ENCODE measurements at places on chromosomes 2 and 18. TPM values are rescaled to one million over a fixed set of nuclear protein-coding genes. Genes with fewer than 3 reads are reported as not detected.

DNA sequence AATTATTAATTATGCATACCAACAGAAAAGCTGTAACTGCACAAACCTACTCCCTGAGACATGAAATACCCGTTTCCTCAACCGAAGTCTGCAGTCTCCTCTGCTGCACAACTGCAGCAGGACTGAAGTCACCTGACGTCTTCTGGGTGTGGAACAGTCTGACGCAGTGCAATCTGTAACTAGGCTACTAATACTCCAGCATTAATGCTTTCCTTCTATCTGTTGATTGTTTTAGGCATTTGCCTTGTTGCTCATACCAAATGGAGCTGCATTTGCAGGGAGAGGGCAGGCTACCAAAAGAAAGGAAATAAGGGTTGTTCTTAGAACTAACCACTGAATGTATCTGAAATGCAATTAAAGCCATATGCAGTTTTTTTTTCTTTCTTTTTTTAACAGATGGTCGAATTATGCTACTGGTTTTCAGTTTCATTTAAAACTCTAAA lies 40.1 kb downstream of the RTN4 start:
- DNase-seq: peak; percentile 46

GRCh38 chr18:31274931-31275330 lies 43.0 kb upstream of the DSG1 start:
- no peak for DNase-seq

DNA sequence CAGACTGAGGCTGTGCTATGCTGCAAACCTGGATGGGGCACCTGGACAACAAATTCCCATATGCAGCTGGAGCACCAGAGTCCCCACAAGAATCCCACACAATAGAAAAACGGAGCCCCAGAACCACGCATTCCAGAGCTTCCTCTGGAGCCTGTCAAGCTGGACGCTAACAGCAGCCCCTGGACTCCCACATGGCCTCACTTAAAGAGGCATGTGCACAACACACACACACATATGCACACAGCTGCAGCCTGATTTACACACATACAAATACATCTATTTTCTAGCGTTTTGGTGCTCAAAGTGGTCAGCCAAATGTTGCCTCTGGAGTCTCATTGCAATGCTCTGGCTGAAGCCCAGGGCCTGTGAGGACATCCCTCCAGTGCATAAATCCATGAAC lies 632.7 kb upstream of the ID2 start:
- no peak for DNase-seq

DNA sequence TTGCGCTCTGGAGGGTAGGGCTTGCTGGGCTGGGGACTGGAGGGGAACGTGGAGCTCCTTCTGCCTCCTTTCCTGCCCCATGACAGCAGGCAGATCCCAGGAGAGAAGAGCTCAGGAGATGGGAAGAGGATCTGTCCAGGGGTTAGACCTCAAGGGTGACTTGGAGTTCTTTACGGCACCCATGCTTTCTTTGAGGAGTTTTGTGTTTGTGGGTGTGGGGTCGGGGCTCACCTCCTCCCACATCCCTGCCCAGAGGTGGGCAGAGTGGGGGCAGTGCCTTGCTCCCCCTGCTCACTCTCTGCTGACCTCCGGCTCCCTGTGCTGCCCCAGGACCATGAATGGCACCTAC lies 4.3 kb downstream of the GPR35 start:
- no peak for DNase-seq

- no peak for DNase-seq
Measured at GRCh38 chr18:73719611-73720010, 428.0 kb downstream of the FBXO15 start.

The VIT gene
- 0.09 TPM for total RNA-seq

- no peak for DNase-seq
Measured at GRCh38 chr2:234320066-234320465, 176.8 kb downstream of the ARL4C start.

DNA sequence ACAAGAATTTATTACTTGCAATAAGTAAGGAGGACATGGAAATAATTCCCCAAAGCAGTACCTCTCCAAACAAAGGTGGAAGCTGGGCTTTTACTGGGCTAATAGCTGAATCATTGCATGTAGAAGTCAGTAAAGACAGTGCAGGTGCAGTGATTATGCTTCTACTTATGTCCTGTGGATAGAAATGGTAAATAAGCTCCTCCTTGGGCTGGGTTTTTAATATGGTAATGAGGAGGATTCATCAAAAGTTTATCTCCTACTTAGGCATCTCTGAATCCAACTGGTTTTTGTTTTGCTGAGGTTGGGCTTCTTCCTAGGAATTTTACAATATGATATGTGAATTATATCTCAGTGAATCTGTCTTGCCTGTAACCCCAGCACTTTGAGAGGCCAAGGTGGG lies 297.4 kb upstream of the MC4R start:
- DNase-seq: no peak

DNA sequence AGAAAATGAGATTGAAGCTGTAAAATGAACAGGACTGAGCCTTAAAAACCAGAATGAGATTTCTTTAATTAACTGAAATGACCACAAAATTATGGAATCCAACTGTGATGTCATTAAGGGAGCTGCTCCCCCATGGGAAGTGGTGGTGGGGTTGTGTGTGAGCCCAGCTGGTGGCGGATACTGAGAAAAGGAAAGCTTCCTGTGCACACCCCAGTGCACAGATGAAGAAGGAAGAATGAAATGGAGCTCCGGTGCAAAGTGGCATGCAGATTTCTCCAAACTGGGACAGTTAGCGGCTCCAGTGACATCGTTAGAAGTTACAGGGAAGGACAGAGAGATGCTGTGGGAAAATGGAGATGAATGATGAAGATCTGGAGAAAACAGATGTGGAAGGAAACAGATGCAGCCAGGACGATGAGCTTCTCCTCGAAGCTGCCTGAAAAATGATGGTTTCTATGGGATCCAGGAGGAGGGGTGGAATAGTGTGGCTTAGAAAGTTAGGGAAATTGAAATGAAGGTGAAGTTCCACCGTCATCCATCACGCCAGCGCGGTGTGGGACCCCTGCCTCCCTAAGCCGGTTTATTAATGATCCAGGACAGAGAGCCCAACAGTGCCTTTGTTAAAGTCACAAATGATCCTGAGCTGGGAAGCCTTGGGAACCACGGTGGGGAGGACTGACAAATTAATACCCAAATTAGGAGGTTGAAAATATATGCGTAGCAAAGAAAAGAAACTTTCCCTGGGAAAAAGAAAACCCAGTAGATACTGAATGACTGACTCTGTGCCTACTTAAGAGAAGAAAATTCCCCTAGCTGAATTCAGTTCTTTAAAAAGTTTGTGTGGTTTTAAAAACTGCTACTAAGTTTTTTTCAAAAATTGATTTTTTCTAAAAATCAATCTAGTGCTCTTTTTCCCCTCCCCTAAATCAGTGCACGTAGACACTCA lies 77.2 kb downstream of the TSN start:
- DNase-seq: no peak

The RMDN2 gene
- 7.9 TPM for total RNA-seq

The NAT8 gene
- total RNA-seq: 10.7 TPM

The KCNS3 gene
- total RNA-seq: 0.56 TPM

GRCh38 chr2:44136252-44136651 lies 32.4 kb upstream of the PPM1B start:
- DNase-seq: no peak

DNA sequence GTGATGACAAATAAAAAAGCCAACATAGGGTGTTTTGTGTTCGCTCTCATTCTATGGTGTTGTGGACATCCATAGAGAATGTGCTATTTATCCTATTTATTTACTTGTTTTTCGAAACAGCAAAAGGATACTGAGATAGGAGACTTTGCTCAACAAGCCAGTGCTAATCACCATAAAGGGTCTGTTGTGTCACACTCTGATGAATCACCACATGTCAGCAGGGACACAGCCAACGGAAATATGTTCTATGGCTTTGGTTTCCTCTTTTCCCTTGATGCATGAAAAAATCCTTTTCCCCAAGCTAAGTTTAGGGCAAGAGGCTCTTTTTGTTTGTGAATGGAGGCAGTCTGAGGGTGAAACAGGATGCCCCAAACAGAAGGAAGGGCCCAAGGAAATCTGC lies 154.3 kb downstream of the RNF152 start:
- DNase-seq: no peak

DNA sequence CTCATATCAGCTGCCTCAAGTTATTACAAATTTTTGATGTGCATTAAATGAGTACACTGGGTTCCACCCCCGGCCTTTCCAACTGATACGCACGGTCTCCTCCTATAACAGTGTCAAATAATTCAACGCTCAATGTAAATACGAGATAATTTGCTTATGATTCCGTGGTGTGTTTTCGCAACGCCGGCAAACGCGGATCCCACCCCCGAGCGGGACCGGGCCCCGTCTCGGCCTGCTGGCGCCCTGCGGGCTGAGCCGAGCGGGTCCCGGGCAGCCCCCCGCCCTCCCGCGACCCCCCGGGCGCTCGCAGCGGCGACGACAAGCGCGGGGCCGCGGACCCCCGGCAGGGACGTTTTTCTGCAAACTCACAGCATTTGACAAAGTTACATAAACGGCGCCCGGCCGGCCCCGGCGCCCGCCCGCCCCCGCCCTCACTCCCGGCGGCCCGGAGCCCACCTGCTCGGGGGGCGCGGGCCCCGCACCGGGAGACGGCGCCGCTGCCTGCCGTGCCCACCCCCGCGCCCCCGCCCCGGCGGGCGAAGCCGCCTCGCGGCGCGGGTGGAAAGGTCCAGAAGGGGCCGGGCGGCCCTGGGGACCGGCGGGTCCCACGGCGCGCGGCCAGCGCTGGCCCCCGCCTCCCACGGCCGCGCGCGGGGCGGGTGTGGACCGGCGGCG lies 762 bp downstream of the HDAC4 start:
- no peak for DNase-seq

DNA sequence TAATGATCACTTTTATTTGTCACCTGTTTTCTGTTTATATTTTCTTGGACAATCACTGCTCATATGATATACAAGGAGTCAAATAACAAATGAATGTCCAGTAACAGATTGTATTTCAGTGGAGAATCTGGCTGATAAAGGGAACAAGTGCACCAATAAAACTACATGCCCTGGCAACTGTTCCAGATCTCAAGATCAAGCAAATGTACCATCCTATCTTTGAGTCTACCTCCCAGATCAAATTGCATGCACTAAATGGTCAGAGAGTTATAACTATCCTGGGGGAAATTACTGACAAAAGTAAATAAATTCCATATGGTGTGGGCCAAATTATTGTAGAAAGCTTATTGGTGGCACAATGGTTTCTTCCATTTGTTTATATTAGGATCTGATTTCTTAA lies 452.8 kb downstream of the MBD2 start:
- no peak for DNase-seq

- DNase-seq: no peak
Measured at GRCh38 chr2:128041561-128041960, 13.7 kb upstream of the SAP130 start.

DNA sequence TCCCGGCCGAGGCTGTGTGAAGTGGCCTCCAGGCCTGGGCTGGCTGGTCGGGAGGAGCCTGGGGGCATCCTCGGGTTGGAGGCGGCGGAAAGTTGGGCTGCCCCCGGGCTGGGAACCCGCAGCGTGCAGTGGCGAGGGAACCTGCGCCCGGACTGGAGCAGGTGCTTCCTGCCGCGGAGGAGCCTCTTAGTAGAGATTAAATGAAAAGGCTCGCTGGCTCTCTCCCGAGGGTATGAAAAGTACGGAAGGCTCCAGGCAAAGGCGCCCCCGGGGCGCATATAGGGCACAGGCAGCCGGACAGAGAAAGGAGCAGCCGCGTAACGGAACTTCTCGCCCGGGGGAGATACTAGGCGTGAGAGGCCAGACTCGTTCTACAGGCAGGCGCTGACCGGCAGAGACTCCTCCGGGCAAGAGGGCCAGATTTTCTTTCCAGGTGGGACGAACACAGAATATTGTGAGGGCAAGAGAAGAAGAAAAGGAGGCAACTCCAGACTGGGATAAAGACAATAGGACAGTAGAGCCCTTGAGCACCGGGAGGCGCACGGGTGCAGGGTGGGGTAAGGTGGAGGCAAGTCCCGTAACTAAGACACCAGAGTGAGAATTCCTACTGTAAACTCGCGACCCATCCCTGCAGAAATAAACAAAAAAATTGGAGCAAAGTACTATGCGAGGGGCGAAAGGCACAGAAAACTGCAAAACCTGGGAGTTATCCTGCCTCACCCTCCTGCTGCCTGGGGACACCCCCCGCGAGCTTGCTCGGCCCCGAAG lies 816 bp downstream of the CDH2 start:
- no peak for DNase-seq

The FMNL2 gene
- 9.3 TPM for total RNA-seq

- DNase-seq: no peak
Measured at GRCh38 chr2:234335661-234336228, 161.1 kb downstream of the ARL4C start.

DNA sequence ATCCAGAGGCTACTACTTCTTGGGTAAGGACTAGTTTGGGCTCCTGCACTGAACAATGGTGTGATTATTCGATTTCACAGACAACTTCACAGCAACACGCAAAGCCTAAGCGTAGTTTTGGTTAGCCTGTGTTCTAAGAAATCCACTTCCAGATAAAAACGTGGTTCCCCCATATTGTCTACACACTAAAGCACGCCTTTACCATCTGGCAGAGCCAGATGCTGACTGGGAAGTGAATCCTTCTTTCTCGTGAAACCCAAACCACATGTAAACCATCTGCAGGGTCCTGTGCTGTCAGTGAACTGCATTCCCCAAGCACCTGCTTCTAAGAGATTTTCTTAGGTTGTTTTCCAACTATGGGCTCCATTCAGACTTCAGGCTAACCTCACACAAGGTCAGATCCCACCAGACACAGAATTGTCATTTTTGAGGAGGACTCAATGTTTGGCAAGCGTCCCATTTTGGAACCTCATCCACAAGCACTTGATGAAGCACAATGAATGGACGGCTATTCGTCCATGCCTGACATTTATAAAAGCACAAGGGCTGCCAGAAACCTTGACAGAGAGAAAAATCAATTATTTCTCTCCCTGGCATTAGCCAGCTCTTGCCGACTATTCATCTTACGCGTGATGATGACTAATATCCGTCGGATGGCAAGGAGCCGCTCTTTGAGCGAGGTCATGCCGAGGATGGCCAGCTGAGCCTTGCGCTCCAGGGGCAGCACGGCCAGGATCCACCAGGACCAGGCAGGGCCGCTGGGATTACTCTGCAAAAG lies 38.4 kb downstream of the LONRF2 start:
- DNase-seq: no peak

The MYCN gene
- total RNA-seq: 1.3 TPM

The CARF gene
- total RNA-seq: 3.6 TPM

The NTSR2 gene
- not detected for total RNA-seq

The TEX51 gene
- total RNA-seq: not detected

All from liver (tissue), 10 donors.